ENCODE measurements at places on chromosomes 5 and 9.
A peak's percentile ranks its signal among the peaks of the same experiment; 100 is the strongest.

GRCh38 chr5:120255214-120255613 lies 208.9 kb upstream of the PRR16 start:
- DNase-seq, result no peak

GRCh38 chr9:30815585-30815984 lies 1568.9 kb upstream of the ACO1 start:
- DNase-seq, result no peak

DNA sequence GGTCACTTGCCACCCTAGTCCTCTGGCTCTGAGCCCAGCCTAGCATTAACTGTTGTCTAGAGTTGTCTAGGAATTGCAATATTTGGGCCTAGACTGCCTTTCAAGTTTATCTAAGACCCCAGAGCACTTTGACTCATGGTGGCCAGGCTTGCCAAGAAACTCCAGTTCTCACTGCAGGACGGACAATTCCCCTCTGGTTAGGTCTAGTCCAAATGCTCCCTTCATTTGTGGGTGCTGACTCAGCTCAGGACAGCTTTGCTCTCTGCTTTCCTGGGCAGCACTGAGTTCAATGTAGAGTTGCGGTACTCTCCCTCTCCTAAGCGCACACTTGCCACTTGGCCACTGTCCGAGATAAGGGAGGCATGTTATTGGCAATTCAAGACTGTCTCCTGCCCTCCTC lies 619.4 kb downstream of the TLE1 start:
- DNase-seq, result no peak

- DNase-seq, result no peak
These were observed 390.4 kb downstream of the ARHGEF28 start for GRCh38 chr5:74016373-74016772.

- no peak for DNase-seq
These were observed 94.7 kb downstream of the XRCC4 start for GRCh38 chr5:83172011-83172410.

DNA sequence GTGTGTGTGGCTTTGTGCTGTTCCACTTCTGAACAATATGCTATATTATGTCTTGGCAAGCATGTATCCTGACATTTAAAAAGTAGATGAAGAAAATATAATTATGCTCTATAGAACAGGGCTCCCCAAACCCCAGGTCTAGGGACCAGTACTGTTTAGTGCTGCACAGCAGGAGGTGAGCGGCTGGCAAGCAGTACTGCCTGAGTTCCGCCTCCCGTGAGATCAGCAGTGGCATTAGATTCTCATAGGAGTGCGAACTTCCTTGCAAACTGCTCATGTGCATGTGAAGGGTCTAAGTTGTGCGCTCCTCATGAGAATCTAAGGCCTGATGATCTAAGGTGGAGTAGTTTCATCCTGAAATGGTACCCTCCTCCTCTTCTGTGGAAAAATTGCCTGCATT lies 979.1 kb upstream of the CTNND2 start:
- no peak for DNase-seq

GRCh38 chr9:18688581-18689565 lies 214.9 kb downstream of the ADAMTSL1 start:
- DNase-seq, result no peak

DNA sequence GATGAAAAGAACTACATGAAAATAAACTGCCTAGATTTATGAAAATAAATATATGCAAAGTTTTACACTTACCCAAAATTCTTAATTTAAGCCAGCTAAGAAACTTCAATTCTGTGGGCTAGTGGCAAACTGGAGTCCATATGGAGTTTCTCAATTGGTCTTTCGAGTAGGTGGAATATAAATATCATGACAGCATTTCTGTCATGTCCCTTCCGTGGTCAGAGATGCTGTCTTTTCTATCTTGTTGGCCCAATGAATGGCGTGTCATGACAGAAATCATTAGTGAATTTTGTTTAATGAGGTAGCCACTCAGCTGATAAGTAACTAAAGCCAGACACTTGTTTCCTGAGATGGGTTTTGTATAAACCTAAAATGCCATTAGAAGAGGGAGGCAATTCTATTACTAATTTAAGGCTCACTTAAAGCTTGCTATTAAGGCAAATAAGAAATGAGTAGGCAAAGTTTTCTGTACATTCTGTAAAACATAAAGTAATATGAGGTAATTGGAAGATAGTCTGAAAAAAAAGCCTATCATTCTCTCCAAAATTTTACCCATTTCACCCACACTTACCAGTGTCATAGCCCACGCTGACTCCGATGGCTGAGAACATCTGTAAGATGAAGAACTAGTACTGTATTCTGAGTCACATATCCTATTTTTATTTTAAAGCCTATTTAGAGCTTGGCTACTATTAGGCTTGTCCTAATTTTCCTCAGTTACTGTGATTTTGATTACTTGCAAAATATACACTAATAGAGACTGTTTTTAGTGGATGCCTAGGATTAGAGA lies 419.3 kb upstream of the MEF2C start:
- DNase-seq, result no peak

DNA sequence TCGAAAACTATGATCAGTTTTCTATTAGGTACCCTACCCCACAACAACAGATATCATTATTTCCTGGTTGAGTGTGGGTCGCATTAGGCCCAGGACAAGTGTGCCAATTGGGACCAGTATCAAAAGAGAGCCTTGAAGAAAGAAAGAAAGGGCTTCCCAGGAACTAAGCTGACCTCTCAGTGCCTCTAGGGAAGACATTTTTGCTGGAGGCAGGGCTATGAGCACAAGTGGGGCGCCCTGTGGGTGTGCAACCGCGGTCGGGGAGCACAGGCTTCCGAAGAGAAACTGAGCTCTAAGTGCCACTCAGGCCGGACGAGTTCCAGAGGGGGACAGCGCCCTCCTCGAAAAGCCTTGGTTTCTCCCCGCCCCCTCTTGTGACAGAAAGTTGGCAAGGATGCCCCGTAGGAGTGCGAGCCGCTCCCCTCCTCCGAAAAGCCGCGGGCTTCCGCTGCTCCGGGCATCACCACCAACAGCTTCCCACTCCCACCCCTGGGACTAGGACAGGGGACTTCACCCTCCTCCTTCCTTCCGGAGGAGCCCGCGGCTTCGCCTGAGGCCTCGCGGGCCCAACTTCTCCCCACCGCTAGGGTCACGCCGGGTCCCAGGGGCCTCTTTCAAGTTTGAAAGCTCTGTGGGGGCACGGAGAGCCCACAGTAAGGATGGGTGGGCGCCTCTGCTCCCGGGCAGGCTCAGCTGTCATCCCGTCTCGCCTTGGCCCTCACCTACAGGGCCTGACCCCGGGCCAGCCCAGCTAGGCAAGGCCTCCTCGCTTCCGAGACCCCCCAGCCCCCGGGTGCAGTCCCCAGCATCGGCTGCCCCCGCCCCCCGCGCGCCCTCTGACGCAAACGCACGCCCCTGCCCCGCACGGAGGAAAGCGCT lies 2.0 kb downstream of the NR2F1-AS1 start:
- no peak for DNase-seq

DNA sequence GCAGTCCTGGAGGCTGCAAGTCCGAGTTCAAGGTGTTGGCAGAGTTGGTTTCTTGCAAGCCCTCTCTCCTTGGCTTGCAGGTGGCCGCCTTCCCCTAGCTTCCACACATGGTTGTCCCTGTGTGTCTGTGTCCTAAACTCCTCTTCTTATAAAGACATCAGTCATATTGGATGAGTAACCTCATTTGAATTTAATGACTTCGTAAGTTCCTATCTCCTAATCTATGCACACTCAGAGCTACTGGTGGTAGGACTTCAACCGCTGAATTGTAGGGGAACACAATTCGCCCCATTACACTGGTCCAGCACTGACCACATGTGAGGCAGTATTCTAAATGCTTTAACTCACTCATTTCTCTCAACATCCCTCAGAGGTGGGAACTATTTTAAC lies 25.9 kb upstream of the ADAMTS2 start:
- no peak for DNase-seq

- peak; percentile 98 for DNase-seq
These were observed 45.8 kb downstream of the THOC3 start for GRCh38 chr5:175922192-175922885.

DNA sequence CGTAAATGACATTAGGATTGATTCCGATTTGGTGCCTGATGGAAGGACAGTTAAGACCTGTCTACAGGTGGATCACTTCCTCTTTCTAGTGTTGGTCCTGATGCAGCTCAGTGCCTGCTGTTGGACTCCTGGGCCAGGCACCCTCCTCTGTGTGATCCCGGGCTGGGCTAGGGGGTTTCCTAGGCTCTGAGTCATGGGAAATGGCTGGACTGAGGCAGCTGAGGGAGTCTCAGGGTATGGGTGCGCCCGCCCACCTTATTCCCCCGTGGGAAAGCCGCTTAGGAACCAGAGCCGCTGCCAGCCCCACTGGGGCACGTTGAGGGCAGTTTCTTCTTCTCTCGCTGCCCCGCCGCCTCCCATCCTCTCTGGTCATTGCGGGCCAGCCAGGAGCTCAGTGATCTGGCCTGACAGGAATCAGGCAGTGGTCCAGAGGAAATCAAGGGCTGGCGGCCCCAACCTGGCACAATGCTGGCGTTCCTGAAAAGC lies 12.9 kb downstream of the TCF7 start:
- DNase-seq, result no peak

DNA sequence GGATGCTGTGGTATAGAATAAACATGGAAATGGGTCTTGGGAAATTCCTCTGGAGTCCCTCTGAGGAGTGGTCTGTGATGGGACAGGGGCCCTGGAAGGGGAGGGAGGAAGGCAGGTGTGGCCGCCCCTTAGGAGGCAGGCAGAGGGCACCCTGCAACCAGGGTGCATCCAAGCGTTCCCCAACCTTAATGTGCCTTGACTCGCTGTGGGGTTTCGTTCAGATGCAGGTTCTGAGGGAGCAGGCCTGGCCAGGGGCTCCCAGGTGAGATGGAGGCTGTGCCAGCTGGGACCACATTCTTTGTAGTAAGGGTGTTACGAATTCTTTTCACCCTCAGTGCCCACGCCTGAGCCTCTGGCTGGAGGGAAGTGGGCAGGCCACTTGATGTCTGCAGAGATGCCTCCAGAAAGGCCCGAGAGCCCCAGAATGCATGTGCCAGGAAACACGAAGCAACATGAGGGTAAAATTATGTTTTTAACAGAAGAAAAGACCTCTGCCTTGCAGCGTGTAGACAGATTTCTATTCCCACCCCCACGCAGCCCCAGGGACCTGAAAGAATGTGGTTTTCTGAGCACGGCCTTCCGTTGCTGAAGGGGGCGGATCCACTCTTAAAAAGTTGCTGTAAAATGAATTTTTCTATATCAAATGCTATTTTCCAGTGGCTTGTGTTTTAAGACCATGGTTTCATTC lies 150.4 kb upstream of the IER5L start:
- no peak for DNase-seq

GRCh38 chr5:180120237-180121101 lies 48.9 kb upstream of the RNF130 start:
- no peak for DNase-seq

DNA sequence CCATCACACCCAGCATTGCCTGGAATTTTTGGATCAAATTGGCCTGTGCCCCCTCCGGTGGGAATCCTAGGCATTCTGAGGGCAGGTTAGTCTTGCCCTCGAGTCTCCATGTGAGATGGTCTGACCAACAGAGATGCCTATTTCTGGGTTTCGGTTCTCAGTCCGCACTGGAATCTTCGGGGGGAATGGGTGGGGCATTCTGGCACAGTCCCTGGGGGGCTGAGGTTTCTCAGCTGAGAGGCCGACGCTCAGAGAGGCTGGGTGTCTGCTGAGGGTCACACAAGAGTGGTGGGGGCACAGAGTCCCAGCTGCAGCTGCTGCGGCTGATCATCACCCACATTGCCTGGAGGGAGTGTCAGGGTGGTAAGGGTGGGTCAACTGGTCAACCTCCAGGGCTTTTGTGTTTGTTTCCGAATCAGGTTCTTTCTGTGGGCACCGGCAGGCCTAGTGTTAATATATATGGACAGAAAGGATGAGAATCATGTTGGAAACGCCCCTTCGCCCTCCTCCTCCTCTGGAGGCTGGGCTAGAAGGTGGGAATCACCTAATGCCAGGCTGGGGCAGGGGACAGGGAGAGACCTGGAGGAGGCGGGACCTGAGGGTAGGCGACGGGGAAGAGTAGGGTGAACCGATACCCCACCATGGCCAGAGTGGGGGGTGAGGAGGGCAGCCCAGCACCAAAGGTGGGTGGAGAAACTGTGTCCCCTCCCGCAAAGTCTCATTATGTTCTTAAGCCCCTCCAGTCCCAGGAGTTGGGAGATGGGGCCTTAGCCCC lies 149.5 kb upstream of the PHYKPL start:
- no peak for DNase-seq

DNA sequence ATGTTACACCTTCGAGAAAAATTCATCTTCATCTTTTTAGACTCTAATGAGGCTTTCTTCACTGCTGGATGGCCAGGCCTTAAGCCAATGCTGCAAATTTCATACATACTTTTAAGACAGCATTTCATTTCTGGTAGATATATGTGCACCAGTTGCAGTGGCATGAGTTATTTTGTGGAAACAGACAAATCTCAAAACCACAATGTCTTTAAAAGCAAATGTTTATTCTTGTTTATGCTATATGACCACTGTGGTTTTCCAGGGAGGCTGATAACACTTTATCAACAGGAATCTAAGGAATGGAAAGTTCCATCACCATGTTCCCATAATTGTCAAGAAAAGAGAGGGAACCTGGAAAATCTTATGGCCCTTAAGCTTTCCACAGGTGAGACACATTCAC lies 27.7 kb downstream of the CDH9 start:
- no peak for DNase-seq

DNA sequence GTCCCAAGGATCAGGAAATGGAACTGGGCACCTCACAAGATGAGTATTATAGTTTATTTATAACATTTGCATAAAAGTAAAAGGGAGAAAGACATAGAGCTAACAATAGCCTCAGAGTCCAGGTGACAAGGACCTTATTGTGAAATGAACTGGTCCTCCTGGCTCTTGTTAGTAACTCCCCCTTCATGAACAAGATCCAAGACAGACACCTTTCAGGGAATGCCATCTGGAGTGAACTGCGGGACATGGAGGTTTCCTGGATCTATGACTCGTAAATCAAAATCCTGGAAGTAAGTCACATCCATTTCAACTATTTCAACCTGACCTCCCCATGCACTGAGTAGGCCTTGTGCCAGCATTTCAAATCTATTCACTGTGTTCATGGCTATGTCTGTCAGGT lies 129.5 kb upstream of the GAS1 start:
- DNase-seq, result no peak

DNA sequence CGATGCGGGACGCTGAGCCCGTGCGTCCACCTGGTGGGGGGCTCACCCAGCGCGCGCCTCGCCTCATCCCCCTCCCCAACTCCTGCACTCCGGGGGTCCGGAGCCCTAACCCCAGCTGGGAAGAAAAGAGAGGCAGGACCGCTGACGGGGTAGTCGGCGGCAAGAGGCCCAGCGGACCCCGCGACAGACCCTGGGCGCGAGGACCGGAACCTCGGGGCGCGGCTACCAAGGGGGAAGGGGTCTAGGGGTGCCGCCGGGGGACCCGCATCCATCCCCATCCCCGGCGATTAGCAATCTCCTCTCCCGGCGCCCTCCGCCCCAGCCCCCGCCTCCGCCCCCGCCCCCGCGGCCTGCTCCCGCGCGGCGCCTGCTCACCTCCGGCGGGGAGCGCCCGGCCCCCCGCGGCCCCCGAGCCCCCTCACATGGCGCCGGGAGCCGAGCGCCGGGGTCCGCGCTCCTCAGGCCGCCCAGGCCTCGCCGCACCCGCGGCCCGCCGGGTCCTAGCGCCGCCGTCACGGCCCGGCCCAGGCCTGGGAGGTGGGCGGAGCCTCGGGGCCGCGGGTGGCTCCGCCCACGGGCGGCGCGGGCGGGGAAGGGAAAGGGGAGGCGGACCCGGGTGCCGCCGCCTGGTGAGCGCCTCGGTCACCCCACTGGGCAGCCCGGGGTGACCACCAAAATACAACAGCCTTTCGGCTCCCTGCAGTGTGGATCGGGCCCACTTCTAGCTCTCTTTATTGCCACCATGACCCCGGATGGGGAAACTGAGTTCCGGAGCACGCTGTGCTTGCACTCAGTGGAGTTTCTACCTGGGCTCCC lies at the start of gene ST6GALNAC6:
TSS of gene ST6GALNAC6 (minus strand) at position 476 of the 816 bp plus-strand sequence. CDS start 1,622 bp downstream, outside the sequence.
- no peak for DNase-seq

- no peak for DNase-seq
These were observed 23.3 kb downstream of the CAVIN4 start for GRCh38 chr9:100601216-100601615.
